NCI-H146 (cell line): ENCODE measurements at places on chromosomes 3 and 15.

DNA sequence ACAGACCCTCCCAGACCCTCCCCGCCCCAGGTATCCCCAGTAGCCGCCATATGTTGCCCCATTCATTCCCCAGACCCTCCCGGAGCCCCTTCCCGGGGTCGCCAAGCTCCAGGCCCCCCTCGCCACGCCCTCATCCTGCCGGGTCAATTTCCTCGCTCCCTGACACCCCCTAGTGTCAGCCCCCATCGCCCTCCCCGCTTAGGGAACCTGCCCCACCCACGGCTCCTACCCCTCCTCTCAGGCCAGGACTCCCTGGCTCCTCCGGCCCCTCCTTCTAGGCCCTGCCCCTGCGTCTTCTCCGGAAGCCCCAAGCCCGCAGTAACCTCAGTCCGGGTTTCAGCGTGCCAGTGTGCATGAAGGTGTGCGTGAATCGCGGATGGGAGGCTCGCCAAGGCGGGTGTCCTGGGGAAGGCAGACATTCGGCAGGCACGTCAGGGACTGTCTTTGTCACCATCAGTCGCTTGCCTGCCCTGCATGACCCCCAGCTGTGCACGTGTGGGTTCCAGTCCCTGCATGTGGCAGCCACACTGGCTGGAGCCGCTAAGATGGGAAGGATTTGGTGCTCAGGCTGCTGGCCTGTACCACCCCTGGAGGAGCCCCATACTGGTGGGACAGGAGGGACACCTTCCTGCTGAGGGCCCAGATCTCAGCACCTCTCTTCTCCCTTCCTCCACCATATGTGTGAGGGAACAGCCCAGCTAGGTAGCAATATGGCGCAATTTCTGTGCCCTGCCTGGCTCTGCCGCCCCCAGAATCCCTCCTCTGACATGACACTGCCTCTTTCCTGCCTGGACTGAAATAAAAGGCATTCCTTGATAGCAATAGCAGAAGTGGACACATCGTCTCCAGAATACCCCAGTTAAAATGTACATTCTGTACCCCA is 693 bp downstream of the DISP2 start:
- peak; percentile 50 for DNase-seq

DNA sequence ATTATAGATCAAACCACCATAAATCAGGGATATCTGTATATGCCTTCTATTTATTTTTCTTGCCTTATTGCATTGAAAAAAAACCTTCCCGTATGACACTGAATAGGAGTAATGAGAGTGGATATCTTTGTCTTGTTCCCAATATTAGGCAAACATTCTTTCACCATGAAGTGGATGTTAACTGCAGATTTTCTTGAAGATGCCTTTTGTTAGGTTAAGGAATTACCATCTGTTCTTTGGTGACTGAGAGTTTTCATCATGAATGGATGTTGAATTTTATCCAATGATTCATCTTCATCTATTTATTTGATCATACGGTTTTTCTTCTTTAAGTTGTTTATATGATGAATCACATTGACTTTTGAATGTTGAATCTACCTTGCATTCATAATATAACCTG is 47.1 kb upstream of the MECOM start:
- DNase-seq: no peak

GRCh38 chr3:8286086-8286485 is 215.5 kb upstream of the LMCD1 start:
- no peak for DNase-seq

- DNase-seq: peak; percentile 50
Measured at GRCh38 chr15:60633426-60633968, 154.6 kb upstream of the ICE2 start.

DNA sequence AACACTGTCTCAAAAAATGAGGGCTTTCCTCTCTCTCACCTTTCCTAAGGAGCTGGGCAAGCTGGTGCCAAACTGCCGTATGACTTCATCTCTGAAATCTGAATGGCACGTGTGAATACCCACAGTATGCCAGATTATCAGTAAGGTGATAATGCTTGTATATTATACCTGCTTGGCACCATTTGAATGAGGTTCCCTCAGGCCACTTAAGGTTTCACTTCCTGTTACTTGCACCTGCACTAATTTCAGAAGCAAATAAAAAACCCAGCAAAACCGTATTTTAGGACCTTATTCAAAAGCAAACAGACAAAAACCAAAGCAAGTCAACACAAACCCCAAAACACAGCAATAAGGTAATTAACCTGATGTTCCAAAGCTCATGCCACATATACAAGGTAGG is 19.7 kb downstream of the FOXP1 start:
- DNase-seq: no peak

DNA sequence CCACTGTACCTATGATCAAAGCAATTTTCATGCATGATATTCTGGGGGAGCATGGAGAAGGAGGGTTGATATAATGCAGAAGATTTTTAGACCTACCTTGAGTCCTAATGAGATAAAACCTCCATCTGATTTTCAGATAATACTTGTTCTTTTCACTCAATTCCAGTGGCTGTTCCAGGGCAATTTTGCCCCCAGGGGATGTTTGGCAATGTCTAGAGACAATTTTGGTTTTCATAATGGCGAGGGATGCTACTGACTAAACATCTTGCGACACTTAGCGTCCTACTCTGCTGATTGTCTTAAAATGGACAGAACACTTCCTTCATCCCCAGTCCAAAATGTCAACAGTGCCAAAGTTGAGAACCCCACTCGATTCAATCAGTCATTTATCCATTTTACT is 26.6 kb downstream of the AGBL1 start:
- no peak for DNase-seq

DNA sequence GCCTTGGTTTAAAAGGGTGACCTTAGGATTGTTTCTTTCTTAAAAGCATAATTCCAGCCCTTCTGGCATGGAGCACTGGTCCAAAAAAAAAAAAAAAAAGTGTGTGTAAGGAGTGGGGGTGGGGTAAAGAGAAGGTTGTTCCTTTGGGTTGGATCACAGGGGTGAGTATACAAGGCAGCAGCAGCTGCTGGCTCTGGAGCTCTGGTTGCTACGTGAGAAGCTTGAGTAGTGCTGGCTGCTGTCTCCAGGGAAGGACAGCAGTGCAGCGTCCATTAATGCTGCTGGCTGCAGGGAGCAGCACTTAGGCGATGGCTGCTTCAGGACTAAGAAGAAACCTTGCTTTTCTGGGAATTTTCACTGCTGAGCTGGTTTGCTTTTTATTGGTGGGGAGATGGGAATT is 2.3 kb downstream of the SETD5 start:
- DNase-seq: peak; percentile 82

DNA sequence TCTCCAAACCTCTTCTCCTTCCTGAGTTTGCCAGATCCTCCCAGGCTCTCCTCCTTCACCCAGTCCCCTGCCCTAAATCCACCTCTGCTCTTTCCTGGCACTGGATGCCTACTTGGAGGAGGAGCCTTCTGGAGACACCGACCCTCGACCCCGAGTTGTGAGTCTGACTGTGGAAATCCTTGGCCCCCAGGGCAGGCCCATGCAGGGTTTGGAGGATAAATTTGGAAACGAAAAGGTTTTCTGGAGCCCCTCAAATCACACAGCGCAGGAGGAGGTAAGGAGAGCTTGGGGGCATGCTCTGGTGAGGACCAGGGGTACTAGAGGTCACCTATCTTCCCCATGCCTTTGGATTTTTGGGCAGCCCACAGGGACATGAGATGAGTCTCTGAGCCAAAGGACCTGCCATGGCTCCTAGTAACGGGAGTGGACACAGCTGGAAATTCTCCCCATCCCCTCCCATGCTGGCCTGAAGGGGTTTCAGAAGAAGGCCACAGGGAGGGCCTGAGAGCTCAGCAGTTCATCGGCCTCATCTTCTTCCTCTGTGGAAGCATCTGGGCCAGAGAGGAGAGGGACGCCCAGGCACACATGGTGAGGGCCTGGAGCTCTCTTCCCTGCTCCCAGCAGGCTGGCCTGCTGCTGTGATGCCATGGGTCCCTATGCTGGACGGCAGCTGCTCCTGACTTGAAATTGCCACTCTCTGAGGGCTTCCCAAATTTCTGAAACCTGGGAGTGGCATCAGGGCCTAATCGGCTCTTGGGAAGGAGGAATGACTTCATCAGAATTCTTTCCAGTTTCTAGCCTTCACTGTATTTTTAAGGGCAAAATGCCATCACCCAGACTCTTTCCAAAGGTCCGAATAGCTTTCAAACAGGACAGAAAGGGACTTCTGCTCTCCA is 68.6 kb upstream of the ITGA11 start:
- DNase-seq: no peak

DNA sequence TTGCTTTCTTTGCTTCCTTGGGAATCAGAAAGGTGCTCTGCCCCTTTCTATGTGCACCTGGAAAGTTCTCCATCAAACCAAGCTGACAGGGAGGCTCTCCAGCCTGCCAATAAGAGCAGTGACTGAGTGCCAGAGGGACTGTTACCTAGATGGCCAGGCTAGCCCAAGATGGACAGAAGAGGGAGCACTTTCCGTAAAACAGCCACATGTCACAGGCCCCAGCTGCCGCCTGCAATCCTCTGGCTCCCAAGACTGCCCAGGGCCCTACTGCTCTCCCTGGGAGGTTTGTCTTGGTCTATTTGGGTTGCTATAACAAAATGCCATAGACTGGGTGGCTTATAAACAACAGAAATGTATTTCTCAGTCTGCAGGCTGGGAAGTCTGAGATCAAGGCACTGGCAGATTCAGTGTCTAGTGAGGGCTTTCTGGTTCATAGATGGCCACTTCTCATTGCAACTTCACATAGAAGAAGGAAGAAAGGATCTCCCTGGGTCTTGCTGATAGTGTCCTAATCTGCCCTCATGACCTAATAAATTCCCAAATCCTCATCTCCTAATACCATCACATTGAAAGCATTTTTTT is 72.3 kb downstream of the TAMM41 start:
- peak; percentile 51 for DNase-seq

DNA sequence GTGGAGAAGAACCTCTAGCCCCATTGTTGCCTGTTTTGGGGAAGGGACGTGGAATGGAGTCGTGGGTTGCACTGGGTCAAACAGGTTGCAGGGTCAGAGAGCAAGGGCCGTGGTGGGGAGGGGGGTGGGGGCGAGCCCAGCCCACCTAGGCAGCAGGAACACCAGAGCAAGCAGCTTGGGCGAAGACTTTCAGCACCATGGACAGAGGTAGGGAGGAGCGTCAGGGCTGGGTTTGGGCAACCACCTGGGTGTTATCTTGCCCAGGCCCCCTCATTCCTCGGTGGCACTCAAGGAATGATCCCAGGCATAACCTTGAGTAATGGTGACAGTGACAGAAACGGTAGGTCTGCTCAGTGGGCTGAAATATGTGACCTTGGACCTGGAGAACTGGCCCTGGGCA is 45.9 kb upstream of the TMEM115 start:
- DNase-seq: no peak

- no peak for DNase-seq
Measured at GRCh38 chr3:157387708-157388435, 48.8 kb upstream of the PTX3 start.

GRCh38 chr3:109316162-109316730 is at the start of gene DPPA2:
TSS of gene DPPA2 (minus strand) at chr3:109316517. CDS start at chr3:109314542, 1,975 bp downstream.
- DNase-seq: no peak

DNA sequence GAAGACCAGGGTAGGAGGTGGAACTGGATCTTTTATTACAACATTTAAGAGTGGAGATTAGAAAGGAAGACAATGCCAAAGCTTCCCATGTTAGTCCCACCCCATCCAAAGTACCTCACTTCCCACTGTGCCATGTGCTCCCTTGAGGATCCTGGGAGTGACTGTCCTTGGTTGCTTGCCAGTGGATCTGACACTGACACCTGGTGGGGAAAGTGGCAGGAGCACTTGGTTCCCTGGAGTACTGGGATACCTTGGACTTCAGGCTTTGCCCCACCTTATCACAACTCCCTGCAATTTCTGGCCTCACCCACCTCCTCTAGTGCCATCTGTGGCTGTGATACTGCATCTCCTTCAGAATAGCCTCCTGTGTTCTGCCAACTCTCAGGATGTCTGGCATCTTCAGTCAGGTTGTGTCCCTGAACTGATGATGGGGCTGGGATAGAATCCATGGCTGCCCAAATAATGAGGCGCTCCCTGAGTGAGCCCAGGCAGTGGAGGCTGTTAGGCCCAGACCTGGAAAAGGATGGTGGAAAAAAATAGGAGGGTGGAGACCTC is 1.3 kb downstream of the ELL3 start:
- peak; percentile 46 for DNase-seq

GRCh38 chr3:50205413-50206276 is 574 bp downstream of the SLC38A3 start:
- DNase-seq: peak; percentile 74

DNA sequence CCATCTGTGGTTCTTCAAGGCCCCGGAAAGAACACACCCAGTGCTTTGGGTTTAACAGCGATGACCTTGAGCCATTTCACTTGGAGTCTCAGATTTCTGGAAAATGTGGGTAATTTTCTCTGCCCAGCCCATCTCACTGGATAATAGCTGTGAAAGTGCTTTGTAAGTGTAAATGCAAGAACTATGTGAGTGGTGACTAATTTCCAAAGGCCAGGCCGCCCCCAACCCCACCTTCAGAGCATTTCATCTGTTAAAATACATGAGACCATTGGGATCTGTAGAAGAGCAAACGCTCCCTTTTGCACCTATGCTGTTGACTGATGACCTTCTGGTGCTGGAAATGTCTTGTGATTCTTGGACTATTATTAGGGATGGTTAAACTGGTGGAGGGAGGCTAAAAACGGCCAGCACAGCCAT is 196.8 kb upstream of the LPP start:
- DNase-seq: no peak

DNA sequence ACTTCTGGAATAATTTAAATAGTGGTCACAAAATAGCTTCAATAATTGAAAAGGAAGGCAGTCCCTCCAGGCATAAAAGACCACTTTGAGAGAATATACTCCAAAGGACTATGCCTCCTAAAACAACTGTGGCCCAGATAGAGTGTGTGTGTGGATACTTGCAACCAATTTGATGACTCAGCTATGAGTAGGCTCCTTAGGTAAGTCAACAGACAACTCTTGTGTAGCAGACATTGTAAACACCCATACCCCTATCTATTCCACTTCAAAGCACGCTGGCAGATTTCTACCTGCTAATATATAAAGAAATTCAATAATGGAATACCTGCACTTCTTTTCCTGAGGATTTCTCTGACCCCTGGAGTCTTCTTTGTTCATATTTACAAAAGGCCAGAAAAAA is 254.5 kb downstream of the NEK10 start:
- DNase-seq: no peak

- no peak for DNase-seq
Measured at GRCh38 chr3:107216711-107217110, 160.5 kb upstream of the CCDC54 start.

DNA sequence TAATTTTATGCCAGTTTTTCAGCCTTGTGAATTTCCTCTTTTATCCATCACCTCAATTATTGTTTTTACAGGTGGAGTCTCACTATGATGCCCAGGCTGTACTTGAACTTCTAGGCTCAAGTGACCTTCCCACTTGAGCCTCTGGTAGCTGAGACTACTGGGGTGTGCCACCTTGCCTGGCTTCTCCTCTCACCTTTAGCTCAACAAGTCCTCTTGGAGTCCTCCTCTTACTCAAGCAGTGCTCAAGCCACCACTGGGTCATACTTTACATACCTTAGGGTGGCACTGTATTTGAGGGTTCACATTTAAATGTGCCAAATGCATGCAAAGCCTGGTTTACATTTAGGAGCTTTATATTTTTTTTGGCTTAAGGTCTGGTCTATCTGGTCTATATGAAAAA is 350.1 kb upstream of the MCTP2 start:
- DNase-seq: no peak
